ENCODE measurements at places on chromosomes 4 and X.

DNA sequence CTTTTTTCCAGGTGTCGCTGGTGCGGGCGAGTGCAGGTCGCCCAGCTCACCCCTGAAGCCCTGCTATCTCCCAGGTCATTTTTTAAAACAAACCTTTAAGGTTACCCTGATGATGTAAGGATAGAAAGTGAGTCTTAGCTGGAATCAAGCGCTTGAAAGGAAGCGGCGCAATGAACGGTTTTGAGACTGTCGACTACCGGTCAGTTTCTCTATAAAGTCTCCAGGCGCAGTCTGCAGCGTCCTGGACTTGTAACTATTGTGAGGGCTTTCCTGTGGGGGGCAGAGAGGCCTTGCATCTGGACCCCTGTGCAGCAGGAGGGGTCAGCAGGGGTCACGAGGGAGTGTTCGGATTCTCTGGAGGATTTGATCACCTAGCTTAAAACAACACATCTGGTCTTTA is 1.6 kb downstream of the KIT start:
- DNase-seq, result peak; percentile 19

DNA sequence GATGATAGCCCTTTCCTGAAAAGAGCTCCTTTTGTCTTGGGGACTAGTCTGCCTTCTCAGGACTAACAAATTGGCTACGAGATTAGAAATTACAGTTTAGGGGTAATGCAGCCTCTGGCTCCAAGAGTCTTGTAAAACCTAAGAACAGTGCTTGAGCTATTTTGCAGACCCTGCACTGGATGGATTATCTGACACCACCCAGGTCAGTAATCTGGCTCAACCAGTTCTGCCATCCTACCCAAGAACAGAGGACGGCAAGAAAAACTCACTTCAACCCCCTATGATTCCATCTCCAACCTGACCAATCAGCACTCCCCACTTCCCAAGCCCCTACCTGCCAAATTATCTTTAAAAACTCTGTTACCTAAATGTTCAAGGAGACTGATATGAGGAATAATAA is 225.1 kb downstream of the FAM47A start:
- DNase-seq, result no peak

GRCh38 chr4:88511236-88511635 is 12.3 kb downstream of the PYURF start:
- DNase-seq, result no peak

DNA sequence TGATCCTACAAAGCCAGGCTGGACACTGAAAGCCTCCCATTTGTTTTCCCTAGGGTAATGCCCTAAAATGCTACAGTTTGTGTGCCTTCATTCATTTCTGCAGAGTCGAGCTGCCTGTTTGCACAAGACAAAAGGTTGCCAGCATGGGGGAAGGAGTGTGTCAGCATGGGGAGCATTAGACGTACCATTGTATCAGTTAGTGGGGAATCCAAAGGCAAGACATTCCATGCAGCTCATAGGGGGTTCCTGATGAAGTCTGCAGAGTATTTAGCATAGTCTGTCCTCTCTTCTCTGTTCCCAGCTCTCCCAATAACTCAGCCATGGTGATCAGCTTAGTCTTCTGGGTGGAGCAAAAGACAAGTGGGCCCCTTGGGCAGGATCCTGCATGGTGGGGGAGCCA is 276.9 kb upstream of the PCDH7 start:
- DNase-seq, result no peak

- peak; percentile 72 for DNase-seq
Observed at GRCh38 chr4:56698329-56698728, 17.2 kb upstream of the HOPX start.

DNA sequence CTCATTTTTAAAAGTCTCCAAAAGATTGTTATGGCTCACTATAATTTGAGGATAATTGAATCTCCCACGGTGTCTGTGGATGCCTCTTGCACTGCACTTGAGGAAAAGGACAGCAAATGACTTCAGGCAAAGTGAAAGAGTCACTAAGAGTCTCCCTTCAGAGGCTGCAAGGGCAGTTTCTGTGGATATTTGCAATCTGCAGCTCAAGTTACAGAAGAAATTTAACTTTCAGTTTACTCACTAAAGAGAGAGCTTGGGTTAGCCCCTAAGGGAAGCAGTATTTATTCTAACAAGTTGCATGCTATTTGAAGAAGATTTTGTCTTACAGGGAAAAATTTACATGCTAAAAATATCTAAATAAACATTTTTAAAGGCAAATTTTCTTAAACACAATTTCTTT is 912.0 kb upstream of the TENM3 start:
- DNase-seq, result no peak

DNA sequence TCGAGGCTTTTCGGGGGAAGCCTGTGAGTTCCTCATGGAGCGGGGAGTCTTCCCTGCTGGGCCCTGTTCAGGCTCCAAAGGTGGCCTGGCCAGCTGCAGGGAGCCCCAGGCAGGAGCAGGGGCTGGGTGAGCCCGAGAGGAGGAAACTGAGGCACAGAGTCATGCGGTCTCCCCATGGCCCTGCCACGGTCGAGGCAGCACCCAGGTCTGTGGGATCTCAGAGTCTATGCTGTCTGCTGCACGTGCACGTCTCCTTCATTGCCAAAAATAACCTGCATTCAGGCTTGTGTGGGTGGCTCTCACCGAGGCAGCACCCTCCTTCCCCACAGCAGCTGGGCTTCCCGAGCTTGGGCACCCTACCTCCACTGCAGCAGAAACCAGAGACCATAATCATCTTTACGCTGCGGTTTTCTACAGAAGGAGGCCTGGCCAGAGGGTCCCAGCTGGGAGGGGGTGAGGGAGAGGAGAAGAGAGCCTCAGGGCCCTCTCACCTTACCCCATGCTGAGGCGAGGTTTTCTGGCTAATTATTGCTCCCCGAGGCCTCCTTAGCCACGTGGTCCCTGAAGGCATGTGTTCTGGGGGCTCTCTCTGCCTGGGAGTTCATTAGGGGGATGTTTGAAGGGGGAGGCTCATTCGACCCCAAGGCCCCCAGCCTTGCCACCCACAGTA is 64.3 kb downstream of the CPZ start:
- no peak for DNase-seq

DNA sequence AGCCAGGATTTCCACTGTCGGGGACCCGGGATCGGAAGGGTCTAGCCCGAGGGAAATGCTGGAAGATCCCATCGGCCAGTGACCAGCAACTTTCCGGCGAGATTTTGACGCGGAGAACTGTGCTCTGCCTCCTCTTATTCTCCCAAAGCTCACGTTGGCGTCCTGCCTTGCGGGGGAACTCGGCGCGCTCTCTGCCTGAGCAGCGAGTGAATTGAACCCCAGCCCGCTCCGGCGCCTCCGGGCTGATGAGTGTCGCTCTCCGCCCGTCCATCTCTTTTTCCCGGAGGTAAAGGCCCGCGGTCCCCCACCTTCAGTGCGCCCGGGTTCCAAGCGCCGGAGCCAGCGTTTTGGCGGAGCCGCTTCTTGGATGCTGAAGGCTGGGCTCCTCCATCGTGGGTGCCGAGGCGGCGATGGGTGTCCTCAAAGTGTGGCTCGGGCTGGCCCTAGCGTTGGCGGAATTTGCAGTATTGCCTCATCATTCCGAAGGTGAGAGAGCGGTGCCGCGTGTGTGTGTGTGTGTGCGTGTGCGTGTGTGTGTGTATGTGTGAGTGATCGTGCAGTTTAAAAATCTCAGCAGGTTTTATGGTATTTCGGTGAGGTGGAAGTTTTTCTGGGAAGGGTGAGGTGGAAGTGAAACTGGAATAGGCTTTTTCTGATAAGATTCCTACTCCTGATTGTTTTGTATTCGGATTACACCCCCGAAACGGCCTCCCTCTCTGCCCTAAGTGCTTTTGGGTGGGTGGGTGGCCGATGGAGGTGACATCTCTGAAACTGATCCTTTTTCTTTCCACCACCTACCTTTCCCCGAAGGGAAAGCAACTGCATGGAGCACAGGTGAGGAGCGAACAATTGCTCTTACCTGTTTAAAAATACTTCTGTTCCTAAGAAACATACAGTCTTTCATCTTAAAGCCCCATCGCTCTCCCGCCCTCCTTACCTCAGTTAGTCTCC is 752 bp downstream of the FRAS1 start:
- peak; percentile 66 for DNase-seq

DNA sequence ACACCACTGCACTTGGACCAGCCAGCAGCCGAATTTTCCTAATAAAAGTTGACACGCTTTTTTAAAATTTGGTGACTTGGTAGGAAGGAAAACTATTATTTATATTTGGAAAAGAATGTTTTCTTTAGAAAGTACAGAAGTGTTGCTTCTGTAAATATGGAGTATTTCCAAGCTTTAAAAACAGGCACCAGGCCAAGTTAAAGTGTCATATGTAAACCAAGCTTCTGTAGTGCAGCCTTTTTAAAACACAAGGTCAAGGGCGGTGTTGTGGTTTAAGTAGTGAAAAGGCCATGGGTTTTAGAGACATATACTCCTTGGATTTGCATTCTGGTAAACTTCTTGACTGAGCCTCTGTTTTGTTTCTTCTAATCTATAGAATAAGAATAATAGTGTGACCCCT is 62.7 kb downstream of the TRIM2 start:
- no peak for DNase-seq

GRCh38 chr4:70518269-70518668 is at the start of gene AMTN:
AMTN (plus strand) TSS chr4:70518569; CDS start chr4:70518778, 209 bp downstream.
- no peak for DNase-seq

GRCh38 chr4:22686141-22686540 is 6.6 kb upstream of the GBA3 start:
- no peak for DNase-seq

DNA sequence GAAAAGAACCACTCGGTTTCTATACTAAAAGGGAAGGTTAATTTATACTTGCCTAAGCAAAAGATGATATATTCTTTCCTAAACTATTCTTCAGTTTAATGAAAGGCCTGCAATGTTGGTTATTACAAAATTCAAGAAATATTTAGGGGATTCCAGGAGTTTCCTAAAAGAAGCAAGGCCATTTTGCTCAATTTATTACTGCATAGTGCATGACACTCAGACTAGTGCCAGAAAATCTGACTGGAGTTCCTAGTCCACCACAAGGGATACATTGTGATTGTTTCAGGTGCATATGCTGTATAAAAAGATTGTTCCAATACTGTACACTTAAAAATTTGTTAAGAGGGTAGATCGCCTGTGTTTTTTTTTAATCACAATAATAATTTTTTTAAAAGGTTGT is 78.7 kb downstream of the CAPN6 start:
- no peak for DNase-seq

DNA sequence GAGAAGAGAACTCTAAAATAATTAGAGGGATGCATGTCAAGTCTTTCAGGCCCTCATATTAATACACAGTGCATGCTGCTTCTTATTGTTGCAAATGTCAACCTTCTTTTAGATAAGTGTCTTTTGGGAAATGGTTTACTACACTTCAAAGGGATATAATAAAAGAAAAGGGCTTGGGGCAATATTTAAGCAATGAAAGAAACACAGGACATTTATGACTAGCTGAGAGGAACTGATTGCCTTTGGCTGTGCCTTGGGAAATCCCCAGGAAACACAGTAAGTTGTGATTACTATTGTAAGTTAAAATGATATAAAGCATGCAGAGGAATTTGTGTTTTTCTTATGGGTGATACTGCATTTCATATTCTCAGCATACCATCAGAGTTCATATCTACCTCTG is 1036.2 kb upstream of the GRID2 start:
- peak; percentile 36 for DNase-seq

DNA sequence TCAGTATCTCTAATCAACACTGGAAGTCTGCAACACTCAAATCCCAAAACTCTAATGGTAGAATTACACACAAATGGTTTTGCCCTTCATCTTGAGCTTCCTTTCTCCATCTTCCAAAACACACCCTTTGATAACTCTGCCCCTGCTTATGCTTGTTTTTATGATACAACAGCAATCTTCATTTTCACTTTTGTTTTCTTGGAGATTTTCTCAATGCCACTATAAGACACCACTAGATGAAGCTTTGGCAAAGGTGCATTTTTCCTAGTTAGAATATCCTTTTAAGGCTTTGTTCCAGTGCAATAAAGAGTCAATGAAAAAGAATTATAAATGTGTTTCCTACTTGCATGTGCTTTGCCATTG is 472.4 kb upstream of the NWD2 start:
- no peak for DNase-seq

DNA sequence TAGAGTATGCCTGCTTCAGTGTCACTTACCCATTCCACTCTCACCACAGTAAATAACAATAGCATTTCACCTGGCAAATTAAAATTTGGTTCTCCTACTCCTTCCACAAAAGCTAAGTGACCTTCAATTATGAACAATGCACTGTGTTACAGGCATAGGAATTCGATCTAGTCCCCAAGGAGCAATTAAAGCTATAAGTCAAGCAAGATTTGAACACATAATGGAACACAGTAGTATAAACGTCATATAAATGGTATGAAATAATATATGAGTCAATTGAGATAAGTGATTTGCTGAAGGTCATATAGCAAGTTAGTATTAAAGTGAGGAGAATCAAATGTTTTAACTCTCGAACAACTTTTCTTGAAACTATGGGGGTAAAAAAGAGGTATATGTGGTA is 65.8 kb downstream of the ARAP2 start:
- no peak for DNase-seq
